GM13977 (cell line): ENCODE measurements at places on chromosomes 4 and X.

- no peak for DNase-seq
These were observed 871.1 kb upstream of the SLIT2 start for GRCh38 chr4:19380600-19380999.

DNA sequence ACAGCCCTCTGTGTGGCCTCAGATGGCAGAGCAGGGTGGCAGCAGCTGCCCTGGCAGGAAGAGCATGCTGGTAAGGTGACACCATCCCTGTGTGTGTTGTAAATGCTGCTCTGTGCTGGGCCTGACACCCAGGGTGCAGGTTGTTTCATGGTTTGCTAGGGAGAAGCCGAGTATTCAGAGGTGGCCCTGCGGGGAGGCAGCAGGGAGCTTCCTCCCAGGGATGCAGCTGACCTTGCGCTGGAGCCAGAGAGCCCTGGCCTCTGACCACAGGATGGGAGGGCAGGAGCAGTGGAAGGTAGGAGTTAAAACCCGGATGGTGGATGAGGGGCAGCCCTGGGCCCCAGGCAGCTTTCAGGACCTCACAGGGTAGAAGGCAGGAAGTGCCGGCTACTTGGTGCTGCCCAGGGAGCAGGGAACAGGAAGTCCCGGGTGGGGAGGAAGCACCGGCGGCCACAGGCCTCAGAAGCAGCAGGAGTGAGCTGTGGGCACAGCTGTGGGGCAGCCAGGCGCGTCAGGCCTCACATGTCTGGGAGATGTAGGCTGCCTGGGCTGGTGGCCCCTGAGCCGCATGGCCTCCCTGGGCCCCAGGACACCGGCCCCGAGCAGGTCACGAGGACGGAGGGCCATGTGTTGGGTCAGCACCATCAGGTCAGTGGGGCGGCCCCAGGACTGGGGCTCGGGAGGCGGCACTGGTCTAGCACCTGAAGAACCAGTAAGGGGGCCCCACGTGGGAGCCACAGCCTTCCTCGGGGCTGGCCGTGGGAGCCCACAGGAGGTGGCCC, 19.1 kb downstream of the SH3BP2 start:
- DNase-seq, result peak; percentile 76

- DNase-seq, result no peak
These were observed 342.4 kb downstream of the BCOR start for GRCh38 chrX:39755143-39756032.

DNA sequence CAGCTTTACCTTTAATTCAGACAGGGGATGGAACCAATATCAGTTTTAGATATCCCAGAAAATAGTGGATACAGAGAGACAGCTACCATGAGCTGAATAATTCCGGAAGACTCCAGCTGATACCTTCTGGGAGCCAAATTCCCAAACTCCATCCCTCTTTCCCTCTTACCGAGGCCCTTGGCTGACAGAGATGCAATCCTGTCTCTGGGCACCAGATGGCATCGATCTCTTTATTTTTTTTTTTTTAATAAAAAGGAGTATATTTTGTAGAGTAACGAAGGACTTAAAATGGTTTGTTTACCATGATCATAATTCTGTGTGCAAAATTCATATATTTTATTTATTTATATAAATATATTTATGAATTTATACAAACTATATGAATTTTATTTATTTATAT, 31.0 kb downstream of the RAB40A start:
- DNase-seq, result no peak

DNA sequence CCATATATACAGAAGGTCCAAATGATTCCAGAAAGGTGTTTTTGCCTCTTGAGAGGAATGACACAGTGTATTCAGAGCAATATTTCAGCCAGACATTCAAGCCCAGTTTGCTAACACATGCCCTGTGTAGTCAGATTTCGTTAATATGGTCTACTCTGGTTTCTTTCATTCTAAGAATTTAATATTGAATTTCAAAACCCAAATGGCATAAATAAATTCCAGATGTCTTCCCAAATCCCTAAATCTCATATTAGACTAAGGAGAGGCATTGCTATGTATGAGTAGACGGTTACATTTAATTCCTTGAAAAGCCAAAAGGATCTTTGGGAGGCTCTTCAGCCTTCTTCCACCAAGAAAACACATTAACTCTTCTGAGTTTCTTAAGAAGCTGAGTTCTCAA, 66.3 kb upstream of the C1QTNF7 start:
- DNase-seq, result no peak

GRCh38 chrX:40849906-40850823, 114.8 kb upstream of the MED14 start:
- DNase-seq, result no peak

DNA sequence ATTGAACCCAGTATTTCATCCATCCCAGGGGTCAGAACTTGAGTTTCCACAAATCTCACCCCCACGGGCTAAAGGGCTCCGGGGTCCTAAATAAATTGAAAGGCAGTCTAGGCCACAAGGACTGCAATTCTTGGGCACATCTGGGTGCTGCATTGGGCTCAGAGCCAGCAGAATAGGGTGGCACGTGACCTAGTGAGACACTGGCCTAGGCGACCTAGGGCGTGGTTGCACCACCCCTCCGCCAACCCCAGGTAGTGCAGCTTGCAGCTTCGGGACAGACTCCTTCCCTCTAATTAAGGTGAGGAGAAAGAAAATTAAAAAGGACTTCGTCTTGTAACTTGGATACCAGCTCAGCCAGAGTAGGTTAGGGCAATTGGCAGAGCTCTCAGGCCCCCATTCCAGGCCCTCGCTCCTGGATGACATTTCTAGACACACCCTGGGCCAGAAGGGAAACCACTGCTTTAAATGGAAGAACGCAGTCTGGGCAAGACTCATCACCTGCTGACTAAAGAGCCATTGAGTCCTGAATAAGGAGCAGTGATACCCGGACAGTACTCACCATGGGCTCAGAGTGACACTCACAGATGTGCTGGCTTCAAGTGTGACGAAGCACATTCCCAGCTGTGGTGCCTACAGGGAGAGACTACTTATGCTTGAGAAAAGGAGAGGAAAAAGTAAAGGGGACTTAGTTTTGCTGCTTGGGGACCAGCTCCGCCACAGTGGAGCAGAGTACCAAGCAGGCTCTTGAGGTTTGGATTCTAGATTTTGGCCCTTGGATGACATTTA, 735.4 kb downstream of the FSTL5 start:
- no peak for DNase-seq

DNA sequence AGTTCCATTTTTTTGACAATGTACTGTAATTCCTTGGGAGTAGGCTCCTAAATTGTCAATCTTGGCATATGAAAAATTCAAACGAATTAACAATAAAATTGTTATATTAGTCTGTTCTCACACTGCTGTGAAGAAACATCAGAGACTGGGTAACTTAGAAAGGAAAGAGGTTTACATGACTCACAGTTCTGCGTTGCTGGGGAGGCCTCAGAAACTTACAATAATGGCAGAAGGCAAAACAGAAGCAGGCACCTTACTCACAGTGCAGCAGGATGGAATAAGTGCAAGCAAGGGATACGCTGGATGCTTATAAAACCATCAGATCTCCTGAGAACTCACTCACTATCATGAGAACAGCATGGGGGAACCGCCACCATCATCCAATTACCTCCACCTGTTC, 246.4 kb upstream of the TRAM1L1 start:
- DNase-seq, result no peak

DNA sequence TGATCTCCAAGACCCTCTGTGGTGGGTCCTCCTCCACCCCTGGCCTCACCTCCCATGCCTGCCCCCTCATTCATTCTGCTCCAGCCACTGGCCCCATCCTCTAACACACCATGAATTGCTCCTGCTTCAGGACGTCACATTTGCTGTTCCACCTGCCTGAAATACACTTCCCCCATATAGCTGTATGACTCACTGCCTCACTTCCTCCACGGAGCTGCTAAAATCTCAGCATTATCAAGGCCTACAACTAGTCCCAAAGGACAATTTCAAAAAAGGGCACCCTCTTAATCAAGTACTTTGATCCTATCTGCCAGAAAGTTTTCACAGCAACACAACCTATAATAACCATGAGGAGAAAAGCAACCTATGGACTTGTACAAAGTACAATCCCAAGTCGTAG, 43.6 kb upstream of the PHOX2B start:
- DNase-seq, result no peak

DNA sequence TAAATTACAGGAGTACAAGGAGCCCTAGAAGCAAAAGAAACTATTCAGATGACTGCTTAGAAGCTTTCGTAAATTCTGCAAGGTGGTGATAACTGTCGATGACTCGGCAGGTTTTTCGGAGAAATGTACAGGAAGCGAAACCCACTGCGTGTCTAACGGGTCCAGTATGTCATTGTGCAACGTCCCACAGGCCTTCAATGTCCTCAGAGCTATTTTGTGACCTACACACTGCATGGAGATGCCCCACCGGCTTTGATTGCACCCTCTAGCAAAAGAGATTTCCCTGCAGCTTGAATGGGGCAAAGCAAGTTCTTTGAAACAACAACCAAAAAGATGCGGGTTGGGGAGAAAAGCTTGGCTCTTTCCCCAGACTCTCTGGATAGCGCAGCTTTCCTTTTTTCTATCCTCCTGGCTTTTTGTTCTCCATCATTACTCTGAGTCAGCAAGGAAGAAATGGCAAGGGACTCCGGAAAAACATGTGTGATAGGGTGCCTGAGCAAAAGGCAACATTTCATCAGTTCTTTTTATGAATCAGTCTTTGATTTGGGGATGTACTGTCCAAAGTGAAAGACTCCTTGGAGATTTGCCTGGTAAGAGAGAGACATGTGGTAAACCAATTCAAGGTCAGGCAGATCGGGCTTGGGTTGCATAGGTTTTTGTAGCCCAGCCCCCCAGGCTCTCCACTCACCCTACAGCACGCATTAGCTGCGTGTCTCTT, 112.0 kb upstream of the TBL1X start:
- peak; percentile 53 for DNase-seq

DNA sequence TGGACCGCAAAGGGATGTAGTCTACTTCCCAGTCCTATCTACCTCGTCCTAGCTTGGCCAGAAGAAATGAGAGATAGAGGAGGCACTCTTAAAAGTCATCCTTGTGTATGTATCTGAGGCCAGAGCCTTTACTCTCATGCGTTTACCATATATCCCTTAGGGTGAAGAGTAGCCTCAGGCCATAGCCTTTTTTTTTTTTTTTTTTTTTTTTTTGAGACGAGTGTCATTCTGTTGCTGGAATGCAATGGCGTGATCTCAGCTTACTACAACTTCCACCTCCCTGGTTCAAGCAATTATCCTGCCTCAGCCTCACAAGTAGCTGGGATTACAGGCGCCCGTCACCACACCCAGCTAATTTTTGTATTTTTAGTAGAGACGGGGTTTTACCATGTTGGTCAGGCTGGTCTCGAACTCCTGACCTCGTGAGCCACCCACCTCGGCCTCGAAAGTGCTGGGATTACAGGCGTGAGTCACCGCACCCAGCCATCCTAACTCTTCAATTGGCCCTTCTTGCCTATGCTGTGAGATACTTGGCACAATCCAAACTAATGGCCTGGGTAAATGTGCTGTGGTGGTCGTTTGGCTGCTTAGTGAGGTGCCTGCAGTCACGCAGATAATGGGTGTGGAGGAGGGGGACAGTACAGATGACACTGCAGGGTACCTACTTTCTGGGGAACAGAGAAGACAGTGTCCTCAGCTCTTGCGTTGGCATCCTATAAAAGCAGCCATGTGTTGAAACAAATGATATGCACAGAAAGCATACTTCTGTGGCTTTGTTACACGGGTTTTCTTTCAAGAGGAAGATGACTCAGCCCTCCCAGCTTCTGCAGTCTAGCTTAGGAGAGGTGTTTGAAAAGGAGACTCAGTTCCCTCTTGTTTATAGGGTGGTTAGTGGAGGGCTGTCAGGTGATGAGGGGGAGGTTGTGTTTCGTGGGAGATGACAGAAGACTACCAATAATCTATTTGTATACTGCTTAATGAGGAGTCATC, 10.4 kb upstream of the DGAT2L6 start:
- no peak for DNase-seq

GRCh38 chr4:171676555-171677215, 136.5 kb upstream of the GALNTL6 start:
- DNase-seq, result peak; percentile 9

GRCh38 chr4:11070813-11071212, 357.9 kb downstream of the HS3ST1 start:
- no peak for DNase-seq

DNA sequence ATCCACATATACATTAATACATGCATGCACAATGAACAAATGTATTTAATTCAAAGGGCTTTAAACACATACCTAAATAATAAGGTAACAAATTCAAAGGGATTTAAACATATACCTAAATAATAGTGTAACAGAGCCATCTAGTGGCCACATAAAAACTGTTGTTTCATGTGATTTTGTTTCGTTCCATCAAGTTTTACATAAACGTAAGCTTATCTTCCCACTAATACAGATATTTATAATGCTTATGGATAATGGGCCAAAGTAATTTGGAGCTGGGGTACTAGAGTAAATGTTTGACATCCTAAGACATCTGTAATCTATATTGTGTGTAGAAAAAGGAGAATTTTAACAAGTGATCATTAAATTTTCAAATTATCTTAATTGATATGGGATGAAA, 82.3 kb downstream of the PRSS12 start:
- DNase-seq, result peak; percentile 37

DNA sequence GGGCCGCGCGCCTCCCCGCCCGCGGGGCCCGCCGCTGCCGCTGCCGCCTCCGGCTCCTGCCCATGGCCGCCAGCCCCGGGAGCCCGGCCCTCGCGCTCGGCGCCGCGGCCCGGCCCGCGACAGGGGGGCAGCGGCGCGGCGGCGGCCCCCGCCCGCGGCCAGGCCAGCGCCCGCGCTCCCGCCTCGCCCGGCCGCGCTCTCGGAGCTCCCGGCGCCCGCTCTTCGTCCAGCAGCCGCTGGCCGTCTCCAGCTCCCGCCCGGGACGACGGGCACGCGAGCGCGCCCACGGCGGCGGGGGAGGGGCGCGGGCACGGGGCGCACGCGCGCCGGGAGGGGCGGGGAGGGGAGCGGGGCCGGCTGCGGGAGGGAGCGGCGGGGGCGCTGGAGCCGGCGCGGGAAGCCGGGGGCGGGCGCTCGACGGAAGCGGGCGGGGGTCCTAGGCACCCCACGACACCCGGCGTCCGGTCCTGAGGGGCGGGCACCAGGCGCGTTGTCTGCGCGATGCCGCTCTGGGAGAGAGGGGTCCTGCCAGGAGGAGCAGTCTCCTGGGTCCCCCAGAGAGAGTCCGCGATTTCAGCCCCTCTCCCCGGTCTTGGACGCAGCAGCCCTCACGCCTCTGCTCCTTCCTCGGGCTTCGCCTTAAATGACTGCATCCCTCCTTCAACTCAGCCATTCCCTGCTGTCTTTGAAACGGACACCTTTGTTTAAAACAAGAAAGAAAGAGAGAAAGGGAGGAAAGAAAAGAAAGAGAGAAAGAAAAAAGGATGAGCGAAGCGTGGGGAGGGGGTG, 490 bp upstream of the PDZD4 start:
- DNase-seq, result peak; percentile 28

GRCh38 chr4:125843947-125844346, 529.2 kb downstream of the FAT4 start:
- DNase-seq, result no peak
